ENCODE measurements at places on chromosomes 11 and 22.

DNA sequence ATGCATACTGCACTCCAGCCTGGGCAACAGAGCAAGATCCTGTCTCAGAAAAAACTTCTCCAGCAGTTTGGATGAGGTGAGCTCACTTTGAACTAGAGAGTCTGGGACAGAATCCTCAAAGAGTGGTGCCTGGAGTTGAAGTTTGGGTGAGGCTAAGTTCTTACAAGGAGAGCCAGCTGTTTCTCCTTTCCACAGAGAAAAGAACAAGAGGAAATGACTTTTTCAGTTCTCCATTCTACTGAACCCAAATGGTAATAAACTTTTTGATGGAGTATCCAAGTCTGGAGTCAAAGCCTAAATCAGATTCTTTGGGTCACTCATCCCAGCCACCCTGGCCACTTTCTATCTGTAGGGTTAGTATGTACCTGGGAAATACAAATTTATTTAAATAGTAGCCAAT is 102.7 kb downstream of the TRAF6 start:
- no peak for DNase-seq

- DNase-seq = no peak
Measured at GRCh38 chr22:28341001-28341400, 338.6 kb downstream of the TTC28 start.

GRCh38 chr11:129455756-129456655 is 80.4 kb downstream of the BARX2 start:
- DNase-seq = no peak

- no peak for DNase-seq
Measured at GRCh38 chr11:65500387-65501185, 1.7 kb downstream of the MALAT1 start.

Data from T follicular helper cell (primary cell).